ENCODE measurements at places on chromosomes 6 and 20.

GRCh38 chr6:121526282-121526681, 90.8 kb downstream of the GJA1 start:
- no peak for DNase-seq

DNA sequence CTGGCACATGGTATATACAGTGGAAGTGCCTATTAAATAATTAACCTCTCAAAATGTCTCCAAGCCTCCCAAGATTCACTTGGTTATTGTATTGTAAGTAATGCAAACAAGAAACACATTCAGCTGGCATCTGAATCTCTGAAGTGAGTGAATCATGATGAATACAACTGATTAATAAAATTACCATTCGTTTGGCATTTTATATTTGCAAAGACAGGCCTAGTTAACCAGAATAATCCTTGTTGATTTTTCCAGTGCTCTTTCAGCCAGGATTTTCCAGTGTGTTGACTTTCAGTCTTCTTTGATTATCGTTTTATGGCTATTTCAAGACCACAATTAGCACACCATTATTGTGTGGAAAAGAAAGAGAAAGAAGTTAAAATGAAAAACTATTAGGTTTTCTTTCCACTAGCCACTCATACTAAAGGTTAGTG, 20.3 kb downstream of the SLC22A2 start:
- DNase-seq, result no peak

DNA sequence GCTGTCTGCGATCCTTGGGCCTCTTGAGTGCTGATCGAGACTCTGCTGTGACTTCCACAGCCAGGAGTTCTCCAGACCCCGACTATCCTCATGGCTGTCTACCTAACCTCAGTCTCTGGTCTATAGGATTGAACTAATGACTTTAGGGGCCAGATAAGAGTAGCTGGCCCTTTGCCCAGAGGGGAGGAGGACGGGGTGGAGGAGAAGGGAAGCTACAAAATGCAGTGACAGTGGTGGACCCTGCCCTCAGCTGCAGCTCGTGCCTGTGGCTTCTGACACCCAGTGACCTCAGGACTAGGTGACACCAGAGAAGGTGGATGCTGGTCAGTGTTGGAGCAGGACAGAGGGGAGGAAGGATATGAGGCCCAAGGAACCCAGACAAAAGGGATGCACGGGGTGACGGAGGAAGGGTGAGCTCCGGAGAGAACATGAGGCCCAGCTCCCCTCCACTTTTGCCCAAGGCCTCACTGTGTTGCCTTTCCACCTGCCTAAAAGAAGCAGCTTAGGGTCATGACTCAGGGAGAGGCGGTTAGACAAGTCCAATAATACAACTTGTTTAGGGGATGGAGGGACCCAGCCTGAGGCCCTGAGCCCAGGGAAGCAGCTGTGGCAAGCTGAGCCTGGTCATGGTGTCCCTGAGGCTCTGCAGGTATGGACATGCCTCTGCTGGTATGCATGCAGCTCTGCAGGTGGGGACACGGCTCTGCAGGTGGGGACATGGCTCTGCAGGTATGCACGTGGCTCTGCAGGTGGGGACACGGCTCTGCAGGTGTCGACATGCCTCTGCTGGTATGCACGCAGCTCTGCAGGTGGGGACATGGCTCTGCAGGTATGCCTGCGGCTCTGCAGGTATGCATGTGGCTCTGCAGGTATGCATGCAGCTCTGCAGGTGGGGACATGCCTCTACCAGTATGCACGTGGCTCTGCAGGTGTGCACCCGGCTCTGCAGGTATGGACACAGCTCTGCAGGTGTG, 67.7 kb downstream of the SYNJ2 start:
- DNase-seq, result no peak

DNA sequence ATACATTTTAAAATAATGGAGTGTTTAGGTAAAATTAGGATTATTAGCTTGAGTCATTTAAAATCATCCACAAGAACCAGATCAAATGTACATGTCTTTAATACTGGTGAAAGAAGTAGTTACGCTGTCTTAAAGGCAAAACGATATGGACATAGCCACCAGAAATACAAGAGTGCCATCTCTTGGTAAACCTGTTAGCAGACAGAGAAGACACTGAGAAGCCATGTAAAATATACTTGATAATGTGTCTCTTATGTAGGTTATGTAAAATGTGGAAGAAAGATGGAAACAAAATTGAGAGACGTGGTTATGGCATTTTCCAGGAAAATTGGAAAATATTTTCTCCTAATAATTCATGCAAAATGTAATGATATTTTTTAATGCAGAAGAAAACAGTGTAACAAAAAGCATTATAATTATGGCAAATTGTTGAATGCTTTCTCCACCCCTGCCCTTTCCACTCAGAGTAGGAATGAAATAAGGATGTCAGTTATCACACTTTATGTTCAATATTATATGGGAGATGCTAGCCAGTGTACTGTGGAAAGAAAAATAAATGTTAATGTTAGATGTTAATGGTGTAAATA, 12.2 kb upstream of the SLC17A2 start:
- DNase-seq, result no peak

Data from activated CD8-positive, alpha-beta memory T cell treated with anti-CD3 and anti-CD28 coated beads for 48 hours (primary cell).